ENCODE measurements at places on chromosomes 5 and 9.

DNA sequence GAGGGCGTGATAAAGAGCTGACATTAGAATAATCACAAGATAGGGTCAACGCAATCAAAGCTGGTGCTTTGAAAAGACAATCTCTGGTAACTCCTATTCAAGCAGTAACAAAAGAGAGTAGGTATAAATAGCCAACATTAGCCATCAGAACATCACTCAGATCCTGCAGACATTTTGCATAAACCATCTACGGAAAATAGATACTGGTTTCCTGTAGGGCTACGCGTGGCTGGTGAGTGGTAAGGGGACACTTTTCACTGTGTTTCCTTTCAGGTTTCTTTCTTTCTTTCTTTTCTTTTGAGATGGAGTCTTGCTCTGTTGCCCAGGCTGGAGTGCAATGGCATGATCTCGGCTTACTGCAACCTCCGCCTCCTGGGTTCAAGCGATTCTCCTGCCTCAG is 22.3 kb downstream of the TTF1 start:
- DNase-seq: no peak

DNA sequence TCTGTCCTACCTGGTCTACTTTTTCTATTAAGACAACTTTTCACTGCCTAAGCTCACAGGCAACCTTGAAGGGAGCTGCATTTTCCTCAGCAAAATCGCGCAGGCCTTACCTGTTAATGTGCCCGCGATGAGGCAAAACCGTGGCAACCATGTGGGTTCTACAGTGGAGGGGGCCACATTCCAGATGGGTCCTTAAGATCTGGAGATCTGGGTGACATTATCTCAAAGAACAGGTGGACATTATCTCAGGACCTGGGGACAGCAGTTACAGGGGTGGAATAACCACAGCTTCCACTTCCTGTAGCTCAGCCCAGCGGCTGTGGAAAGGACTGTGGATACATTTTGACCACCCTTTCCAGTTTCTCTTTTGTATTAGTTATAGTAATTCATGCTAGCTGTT is 112.8 kb upstream of the PTCH1 start:
- no peak for DNase-seq

DNA sequence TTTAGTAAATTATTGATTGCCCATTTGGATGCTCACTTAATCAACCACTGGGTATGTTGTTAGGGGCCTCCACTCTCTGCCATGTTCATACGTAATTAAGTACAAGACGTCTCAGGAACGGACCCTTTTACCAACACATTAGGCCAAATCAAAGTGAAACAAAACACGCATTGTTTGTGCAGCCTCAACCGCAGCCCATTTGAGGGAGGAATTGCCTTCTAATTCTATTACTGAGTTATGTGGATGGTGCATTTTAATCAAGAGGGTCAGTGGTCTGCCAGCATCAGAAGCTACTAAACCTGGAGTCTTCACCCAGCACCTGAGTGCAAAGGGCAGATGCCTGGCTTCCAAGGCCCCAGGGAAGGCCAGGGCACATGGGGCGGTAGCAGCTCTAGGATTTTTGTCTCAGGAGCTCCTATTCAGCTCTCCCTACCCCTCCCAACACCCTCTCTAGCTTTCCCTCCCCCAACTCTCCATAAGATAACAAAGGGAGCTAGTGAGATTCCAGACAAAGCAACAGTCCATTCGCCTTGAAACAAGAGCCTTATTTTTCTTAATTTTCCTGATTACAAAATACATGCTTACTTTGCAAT is 7.9 kb upstream of the MED27 start:
- DNase-seq: no peak

DNA sequence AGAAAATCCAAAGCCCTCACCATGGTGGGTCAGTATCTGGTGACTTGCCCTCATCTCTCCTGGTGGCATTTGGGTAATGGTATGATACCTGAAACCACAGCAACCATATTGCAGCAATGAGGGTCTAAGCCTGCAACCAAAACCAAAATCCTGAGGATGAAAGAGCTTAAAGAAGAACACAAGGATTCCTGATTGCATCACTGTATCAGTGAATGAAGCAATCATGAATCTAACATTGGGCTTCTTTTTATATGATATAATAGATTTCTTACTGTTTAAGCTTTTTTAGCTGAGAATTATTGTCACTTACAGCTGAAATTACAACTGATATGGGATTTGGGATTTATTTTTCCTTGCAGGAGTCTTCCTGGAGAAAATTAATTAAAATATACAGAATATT is 269.9 kb downstream of the MEF2C start:
- no peak for DNase-seq

DNA sequence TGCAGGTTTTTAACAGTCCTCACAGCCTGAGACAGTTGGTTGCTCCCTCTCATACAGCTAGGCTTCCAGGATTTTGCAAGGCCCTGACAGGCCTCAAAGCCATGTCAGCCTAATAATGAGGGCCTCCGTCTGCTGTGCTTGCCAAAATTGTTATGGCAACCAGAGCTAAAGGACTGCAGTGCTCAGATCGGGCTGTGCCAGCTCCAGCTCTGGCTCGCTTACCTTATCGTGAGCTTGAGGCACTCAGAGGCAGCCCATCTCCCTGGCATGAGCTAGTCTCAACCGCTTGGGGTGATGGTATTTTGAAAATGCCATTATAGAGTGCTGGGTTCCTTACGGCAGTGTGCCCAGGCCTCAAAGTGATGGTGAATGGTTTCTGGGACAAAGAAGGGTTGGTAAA is 8.4 kb downstream of the MTAP start:
- no peak for DNase-seq

- DNase-seq: no peak
Measured at GRCh38 chr5:85428426-85428934, 1043.8 kb upstream of the EDIL3 start.

GRCh38 chr9:130185490-130186031 is 13.4 kb downstream of the NCS1 start:
- peak; percentile 76 for DNase-seq

DNA sequence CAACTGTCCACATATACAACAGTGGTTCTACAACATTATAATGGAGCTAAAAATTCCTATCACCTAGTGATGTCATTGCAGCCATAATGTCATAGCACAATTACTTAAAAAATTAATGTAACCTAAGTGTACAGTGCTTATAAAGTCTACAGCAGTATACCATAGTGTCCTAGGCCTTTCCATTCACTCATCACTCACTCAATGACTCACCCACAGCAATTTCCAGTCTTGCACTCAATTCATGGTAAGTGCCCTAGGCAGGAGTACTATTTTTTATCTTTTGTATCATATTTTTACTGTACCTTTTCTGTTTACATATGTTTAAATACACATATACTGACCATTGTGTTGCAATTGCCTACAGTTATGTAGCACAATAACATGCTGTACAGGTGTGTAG is 9.6 kb upstream of the PUM3 start:
- DNase-seq: no peak

DNA sequence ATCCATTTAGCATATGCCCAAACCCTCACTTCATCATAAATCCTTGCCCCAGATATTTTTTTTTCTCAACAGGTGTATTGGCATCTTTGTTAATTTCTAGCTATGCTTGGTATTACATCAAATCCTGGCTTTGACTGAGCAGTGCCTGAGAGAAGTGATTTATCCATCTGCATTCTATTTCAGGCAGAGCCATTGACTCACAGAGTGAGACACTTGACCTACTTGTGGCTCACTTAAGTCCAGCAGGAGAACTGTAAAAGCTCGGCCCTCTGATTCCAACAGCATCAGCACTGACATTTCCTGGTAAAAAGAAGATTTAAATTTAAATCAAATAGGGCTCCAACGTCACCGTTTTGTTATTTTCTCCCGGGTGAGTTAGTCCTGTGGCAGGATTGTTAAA is 93.4 kb downstream of the PLK2 start:
- DNase-seq: no peak

DNA sequence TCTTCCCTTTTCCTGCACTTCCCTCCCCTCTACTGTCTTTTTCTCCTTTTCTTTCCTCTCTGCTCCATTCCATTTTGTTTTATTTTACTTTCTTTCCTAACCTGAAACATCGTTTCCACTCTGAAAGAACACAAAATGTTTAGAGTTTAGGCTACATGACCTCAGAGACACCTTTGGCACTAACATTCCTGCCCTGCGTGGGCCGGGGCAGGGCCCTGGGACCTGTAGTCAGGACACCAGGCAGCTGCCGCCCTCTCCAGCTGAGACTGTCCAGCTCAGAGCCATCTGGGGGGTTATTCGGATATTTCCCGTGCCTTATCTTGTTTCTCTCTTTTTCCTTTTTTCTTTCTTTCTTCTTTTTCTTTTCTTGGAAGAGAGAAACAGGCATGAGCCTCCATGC is 58.3 kb upstream of the ERCC6L2 start:
- no peak for DNase-seq

GRCh38 chr5:56050551-56051255 is 55.9 kb upstream of the IL6ST start:
- no peak for DNase-seq

GRCh38 chr5:174444479-174445188 is 279.7 kb upstream of the MSX2 start:
- no peak for DNase-seq

DNA sequence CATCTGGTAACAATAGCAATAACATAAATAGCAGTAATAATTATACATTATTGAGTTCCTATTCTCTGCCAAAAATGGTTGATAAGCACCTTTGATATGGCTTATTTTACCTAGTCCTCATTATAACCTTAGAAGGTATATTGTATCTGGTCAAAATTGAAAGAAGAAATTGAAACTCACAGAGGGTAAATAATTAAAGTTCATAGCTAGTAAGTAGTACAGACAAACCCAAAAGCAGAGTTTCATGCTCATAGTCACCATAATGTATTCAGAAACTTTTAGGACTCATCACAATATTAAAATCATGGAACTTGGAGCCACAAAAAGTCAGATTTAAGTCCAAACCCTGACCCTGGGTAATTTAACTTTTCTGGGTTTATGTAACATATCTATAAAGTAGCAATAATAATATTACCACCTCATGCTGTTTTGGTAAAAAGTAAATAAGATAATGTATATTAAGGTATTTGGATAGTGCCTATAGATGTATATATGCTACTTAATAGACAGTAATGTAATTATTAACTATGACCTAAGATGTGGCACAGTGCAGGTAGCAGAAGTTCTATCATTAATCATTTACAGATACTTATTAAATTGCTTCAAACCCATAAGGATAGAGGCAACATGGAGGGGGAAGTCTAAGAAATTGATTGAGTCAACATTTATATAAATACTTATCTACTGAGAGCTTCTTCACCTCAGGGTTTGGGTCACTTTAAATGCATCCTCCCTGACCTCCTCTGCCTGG is 32.4 kb downstream of the STK32A start:
- no peak for DNase-seq

- no peak for DNase-seq
Measured at GRCh38 chr5:32231929-32232328, 57.8 kb upstream of the GOLPH3 start.

- no peak for DNase-seq
Measured at GRCh38 chr5:17930346-17930745, 296.1 kb downstream of the TAF11L14 start.

DNA sequence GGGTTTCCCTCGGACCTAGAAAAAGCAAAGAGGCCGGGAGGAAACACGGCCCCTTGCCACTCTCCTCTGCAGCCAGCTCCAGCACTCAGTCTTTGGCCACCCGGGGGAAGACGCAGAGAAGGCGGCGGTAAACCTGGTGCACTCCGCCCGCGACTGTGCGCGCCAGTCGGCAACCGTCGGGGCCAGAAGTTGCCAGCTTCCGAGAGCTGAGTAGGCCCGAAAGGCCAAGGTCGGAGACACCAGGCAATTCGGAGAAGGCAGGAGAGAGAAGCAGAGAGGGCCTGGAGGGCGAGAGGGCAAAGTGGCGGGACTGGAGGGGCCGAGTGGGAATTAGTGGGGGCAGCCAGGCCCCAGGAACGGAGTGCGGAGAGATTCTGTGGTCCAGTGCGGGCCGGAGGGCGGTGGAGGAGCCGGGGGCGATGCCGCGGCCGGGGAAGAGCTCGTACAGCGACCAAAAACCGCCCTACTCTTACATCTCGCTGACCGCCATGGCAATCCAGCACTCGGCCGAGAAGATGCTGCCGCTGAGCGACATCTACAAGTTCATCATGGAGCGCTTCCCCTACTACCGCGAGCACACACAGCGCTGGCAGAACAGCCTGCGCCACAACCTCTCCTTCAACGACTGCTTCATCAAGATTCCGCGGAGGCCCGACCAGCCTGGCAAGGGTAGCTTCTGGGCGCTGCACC is at the start of gene FOXB2:
FOXB2 (plus strand) TSS at position 420 of the 690 bp plus-strand sequence; CDS start at position 420, 0 bp downstream.
- no peak for DNase-seq

- no peak for DNase-seq
Measured at GRCh38 chr9:133474215-133474614, 4.7 kb downstream of the SLC2A6 start.

- peak; percentile 70 for DNase-seq
Measured at GRCh38 chr9:76873056-76873792, 32.7 kb downstream of the PRUNE2 start.

GRCh38 chr9:89247431-89248353 is 63.3 kb upstream of the CKS2 start:
- no peak for DNase-seq

Measured in fibroblast of skin of back (primary cell).